ENCODE measurements at places on chromosomes 16 and 17. TPM values are rescaled to one million over a fixed set of nuclear protein-coding genes. Genes with fewer than 3 reads are reported as not detected.

- no peak overlapping the region for H3K27ac ChIP-seq
- no peak overlapping the region for H3K4me3 ChIP-seq
- no peak for DNase-seq
- H3K4me1 ChIP-seq, result peaks cover 2% of the 10 kb centered on the region
- H3K36me3 ChIP-seq, result no peaks in the 10 kb centered on the region
These were observed 4.8 kb upstream of the MAPT start for GRCh38 chr17:45889579-45889978.

DNA sequence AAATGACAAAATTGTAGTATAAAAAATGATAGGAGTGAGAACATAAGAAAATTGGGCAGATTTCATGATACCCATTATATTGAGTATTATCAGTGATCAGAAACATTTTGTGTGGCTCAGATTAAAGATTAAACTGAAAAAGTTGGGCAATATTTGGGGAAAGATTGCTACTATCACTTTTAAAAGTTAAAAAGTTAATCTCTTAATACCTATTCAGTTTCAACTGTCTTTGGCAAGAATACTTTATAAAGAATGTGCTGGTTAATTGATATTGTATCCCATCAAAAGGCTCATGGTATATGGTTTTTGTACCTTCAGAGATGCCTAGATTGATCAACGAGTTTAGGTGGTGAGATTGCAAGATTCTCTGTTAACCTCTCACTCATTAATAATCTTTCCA is 55.8 kb downstream of the BPTF start:
- no peak for DNase-seq
- no peak overlapping the region for H3K27ac ChIP-seq
- H3K4me3 ChIP-seq, result no peak overlapping the region
- peaks cover 35% of the 10 kb centered on the region for H3K36me3 ChIP-seq
- no peaks in the 10 kb centered on the region for H3K27me3 ChIP-seq

GRCh38 chr17:43410557-43411368 is 12.0 kb downstream of the ARL4D start:
- no peak for DNase-seq
- no peaks in the 10 kb centered on the region for H3K36me3 ChIP-seq
- peaks cover 21% of the 10 kb centered on the region for H3K27me3 ChIP-seq
- H3K4me3 ChIP-seq, result no peak overlapping the region
- no peak overlapping the region for H3K27ac ChIP-seq
- peaks cover 3% of the 10 kb centered on the region for H3K4me1 ChIP-seq

- H3K27ac ChIP-seq, result no peak overlapping the region
- peaks cover 13% of the 10 kb centered on the region for H3K4me1 ChIP-seq
- H3K27me3 ChIP-seq, result peaks cover 23% of the 10 kb centered on the region
These were observed 47.4 kb downstream of the RAI1 start for GRCh38 chr17:17728550-17729251.

GRCh38 chr16:88681709-88682451 is 4.4 kb downstream of the SNAI3 start:
- no peaks in the 10 kb centered on the region for H3K27me3 ChIP-seq
- H3K4me1 ChIP-seq, result peaks cover 40% of the 10 kb centered on the region
- H3K4me3 ChIP-seq, result peak overlapping the region; percentile 58
- H3K27ac ChIP-seq, result peak overlapping the region; percentile 96
- peak; percentile 87 for DNase-seq

DNA sequence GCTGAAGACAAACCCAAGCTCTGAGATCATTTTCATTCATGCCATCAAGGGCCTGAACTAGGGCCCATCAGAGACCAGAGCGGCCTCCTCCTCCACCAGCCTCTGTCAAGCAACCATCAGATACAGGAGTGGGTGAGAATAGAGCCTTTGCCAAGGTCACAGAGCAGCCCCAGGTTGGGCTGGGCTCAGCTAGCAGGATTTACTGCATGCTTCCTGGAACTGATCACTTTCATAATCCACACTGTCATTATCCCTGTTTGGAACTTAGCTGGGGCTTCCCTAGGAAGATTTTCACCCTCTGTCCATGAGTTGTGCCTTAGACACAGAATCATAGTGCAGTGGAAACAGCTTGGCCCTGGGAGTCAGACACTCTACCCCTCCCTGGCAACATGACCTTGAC is 5.1 kb downstream of the MT4 start:
- H3K27me3 ChIP-seq, result no peaks in the 10 kb centered on the region
- H3K36me3 ChIP-seq, result no peaks in the 10 kb centered on the region
- H3K4me1 ChIP-seq, result peaks cover 12% of the 10 kb centered on the region

- H3K27me3 ChIP-seq, result no peaks in the 10 kb centered on the region
- peaks cover 62% of the 10 kb centered on the region for H3K36me3 ChIP-seq
- H3K4me3 ChIP-seq, result no peak overlapping the region
- H3K27ac ChIP-seq, result no peak overlapping the region
- peaks cover 23% of the 10 kb centered on the region for H3K4me1 ChIP-seq
- DNase-seq, result no peak
These were observed 7.7 kb downstream of the PRKAR1A start for GRCh38 chr17:68519911-68520310.

GRCh38 chr17:69518951-69519350 is 104.5 kb downstream of the MAP2K6 start:
- H3K27ac ChIP-seq, result no peak overlapping the region
- H3K36me3 ChIP-seq, result no peaks in the 10 kb centered on the region
- no peaks in the 10 kb centered on the region for H3K27me3 ChIP-seq

The ANKS4B gene
- not detected for total RNA-seq

The CACNG1 gene
- not detected for total RNA-seq

The RHBDF1 gene
- total RNA-seq, result 0.23 TPM

The GJC1 gene
- 3.7 TPM for total RNA-seq

The HLF gene
- 2.5 TPM for total RNA-seq

The LRRC59 gene
- 82.6 TPM for total RNA-seq
